ENCODE measurements at places on chromosomes 12 and 14. TPM values are rescaled to one million over a fixed set of nuclear protein-coding genes. Genes with fewer than 3 reads are reported as not detected.

CNOT2 gene
- 144 TPM for polyA plus RNA-seq

CDC42BPB gene
- polyA plus RNA-seq, result 43.5 TPM

SLC15A5 gene
- polyA plus RNA-seq, result not detected

TTC6 gene
- not detected for polyA plus RNA-seq

CABP1 gene
- 0.71 TPM for polyA plus RNA-seq

KRAS gene
- polyA plus RNA-seq, result 34.7 TPM

TC2N gene
- polyA plus RNA-seq, result 0.54 TPM

KCNC2 gene
- 7.4 TPM for polyA plus RNA-seq

TAMALIN gene
- 6.1 TPM for polyA plus RNA-seq

CD4 gene
- polyA plus RNA-seq, result not detected

DNAI7 gene
- 0.58 TPM for polyA plus RNA-seq

HOXC12 gene
- polyA plus RNA-seq, result not detected

GPR68 gene
- polyA plus RNA-seq, result 2.1 TPM

LRFN5 gene
- 21.8 TPM for polyA plus RNA-seq

ANKS1B gene
- polyA plus RNA-seq, result 67.3 TPM

KLRK1 gene
- polyA plus RNA-seq, result 14.9 TPM

DEPDC4 gene
- polyA plus RNA-seq, result not detected

CD69 gene
- 0.70 TPM for polyA plus RNA-seq

NTN4 gene
- polyA plus RNA-seq, result 8.2 TPM

OLR1 gene
- polyA plus RNA-seq, result not detected

GLS2 gene
- polyA plus RNA-seq, result 10.5 TPM

COCH gene
- polyA plus RNA-seq, result 39.9 TPM

RHOJ gene
- polyA plus RNA-seq, result 0.10 TPM

TCL1A gene
- polyA plus RNA-seq, result not detected

SERPINA3 gene
- not detected for polyA plus RNA-seq

SLC2A13 gene
- polyA plus RNA-seq, result 10.7 TPM

CLEC12A gene
- polyA plus RNA-seq, result not detected

TSHR gene
- polyA plus RNA-seq, result not detected

SLC25A21 gene
- polyA plus RNA-seq, result 0.35 TPM

PGF gene
- polyA plus RNA-seq, result not detected

C12orf54 gene
- polyA plus RNA-seq, result not detected

ENDOU gene
- polyA plus RNA-seq, result not detected

DHRS1 gene
- polyA plus RNA-seq, result 5.5 TPM
